GM04503 (cell line): ENCODE measurements at places on chromosomes 13 and 19.
A peak's percentile ranks its signal among the peaks of the same experiment; 100 is the strongest.

DNA sequence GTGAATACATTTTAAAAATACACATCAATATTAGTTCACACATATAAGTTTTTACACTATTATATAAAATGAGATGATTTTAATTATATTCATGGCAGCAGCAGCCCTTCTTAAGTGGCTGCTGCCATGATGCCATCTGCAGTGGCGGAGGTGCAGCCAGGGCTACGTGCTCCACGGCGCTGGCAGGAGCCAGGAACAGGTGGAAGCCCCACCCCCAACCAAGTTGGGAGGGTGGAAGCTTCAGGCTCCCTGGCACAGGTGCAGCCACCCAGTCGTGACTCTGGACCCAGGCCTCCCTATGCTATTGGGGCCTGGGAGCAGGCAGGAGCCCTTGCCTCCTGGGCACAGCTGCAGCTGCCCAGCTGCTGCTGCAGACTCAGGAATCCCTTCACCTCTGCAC lies 646.9 kb upstream of the PCDH9 start:
- no peak for DNase-seq

- no peak for DNase-seq
Measured at GRCh38 chr19:43784241-43784980, 3.6 kb upstream of the KCNN4 start.

- DNase-seq: no peak
Measured at GRCh38 chr19:54684527-54684926, 21.7 kb downstream of the LILRB4 start.

DNA sequence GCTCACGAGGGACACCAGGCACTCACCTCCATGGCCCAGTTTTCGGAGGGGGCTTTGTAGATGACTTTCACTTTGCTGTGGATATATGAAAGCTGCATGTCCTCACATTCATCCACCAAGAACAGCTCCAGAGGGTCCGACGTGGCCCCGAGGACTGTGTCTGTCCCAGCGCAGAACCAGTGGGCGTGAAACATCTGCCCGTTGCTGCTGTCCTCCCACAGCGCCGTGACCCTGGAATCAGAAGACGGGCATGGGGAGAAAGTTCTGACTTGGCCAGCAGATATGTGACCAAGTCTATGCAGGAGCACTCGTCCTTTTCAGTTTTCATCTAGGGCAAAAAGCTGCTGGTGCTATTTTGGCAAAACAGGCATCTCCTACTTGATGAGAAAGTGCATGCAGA lies 29.7 kb upstream of the EIF3G start:
- DNase-seq: no peak

DNA sequence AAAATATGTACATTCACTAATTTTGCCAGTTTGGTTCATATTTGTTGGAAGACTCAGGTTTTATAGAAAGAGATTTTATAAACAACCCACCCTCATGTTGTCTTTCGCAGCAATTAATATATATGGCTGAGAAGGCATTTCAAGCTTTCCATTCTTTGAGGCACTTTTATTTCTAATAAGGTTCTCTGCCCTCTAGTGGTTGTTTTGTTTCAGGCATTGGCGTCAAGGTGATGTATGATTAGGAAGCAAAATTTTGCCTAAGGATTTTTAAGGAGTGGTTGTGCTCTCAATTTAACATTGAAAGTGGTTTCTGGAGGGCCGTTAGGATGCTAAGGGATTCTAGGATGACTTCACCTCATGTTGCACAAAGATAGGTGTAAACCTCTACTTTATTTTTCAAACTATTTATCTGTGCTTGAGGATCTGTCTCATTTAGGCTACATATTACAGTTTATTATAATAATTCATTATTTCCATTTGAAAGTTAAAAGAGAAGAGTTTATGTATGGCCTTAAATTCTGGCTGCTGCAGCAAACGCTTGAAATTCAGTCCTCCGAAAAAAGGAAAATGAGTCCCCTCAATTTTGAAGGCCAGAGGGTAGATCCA lies 35.9 kb downstream of the OXGR1 start:
- no peak for DNase-seq

DNA sequence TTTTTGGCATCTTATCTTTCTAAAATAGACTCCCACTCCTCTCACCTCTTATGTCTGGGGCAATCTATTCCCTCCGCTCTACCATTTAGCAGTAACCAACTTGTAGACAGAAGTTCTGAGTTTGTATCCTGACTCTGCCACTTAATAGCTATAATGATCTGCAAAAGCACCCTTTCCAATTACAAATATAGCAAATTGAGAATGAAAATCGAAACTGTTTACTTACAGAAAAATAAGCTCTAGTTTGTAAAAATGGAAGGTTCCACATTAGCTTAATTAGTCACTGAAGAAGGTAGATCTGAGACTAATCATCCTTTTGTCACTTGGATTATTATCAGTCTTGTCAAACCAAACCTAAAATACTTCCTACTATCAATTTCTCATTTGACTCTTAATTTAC lies 409.3 kb downstream of the DIAPH3 start:
- no peak for DNase-seq

GRCh38 chr13:89407357-89407756 lies 1736.2 kb downstream of the SLITRK5 start:
- DNase-seq: no peak

- no peak for DNase-seq
Measured at GRCh38 chr13:74027161-74027779, 106.9 kb downstream of the KLF12 start.

- DNase-seq: no peak
Measured at GRCh38 chr13:93690139-93690538, 463.5 kb downstream of the GPC6 start.

GRCh38 chr13:45928176-45928575 lies 76.6 kb upstream of the SIAH3 start:
- no peak for DNase-seq

DNA sequence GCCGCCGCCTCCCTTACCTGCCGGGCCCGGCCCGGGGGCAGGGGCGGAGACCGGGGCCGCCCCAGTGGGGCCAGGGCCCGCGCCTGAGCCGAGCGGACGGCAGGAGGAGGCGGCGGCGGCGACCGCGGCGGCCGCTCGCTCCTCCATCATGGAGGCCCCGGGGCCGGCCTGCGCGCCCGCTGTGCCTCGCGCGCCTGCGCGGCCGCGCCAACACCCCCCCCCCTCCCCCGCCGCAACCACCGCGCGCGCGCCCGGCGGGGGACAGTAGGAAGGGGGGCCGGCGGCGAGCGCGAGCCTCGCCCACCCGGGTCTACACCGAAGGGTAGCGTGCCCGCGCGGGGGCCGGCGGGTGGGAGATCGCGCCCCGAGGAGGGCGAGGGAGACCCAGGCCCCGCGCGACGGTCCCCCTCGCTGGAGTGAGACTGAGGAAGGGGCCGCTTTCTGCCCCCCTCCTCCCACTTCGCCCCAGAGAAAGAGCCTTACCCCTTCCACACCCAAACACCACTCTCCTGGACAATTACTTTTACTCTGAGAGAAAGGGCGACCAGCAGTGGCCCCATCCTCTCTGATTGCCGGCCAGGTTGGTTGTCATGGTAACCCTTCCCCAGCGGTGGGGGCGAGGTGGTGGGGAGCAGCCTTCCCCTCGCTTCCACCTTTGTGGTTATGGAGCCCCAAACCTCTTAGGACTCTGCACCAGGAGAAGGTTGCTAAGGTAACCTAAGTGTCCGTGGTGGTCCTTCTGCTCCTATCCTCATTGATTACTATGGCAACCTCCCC lies at the start of gene STRN4:
TSS of gene STRN4 (minus strand) at position 170 of the 777 bp plus-strand sequence. CDS start at position 150, 20 bp downstream.
- no peak for DNase-seq

DNA sequence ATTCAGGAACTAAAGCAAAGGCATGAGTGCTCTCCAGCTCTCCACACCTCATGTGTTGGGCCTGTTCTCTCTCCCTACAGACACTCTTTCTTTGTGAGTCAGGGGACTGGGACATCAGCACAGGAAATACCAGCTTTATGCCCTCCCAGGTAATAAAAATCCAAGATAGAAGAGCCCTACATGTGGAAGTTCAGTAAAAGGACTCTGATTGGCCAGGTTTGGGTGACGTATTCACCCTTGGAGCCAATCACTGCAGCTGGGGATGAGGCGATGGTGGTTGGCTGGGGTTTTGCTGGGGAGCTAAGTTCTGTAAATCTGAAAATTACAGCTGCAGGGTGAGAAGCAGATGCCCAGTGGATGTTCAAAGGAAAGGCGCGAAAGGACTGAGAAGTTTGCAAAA lies 32.5 kb downstream of the CCDC70 start:
- peak; percentile 2 for DNase-seq

GRCh38 chr13:52852444-52852843 lies 4.0 kb upstream of the PCDH8 start:
- no peak for DNase-seq
